RWPE1 (cell line): ENCODE measurements at places on chromosomes 5 and 9.

- DNase-seq, result no peak
Observed at GRCh38 chr5:95555553-95555952, 652 bp downstream of the ARSK start.

- DNase-seq, result no peak
Observed at GRCh38 chr9:129587487-129588262, 33.2 kb downstream of the C9orf50 start.

DNA sequence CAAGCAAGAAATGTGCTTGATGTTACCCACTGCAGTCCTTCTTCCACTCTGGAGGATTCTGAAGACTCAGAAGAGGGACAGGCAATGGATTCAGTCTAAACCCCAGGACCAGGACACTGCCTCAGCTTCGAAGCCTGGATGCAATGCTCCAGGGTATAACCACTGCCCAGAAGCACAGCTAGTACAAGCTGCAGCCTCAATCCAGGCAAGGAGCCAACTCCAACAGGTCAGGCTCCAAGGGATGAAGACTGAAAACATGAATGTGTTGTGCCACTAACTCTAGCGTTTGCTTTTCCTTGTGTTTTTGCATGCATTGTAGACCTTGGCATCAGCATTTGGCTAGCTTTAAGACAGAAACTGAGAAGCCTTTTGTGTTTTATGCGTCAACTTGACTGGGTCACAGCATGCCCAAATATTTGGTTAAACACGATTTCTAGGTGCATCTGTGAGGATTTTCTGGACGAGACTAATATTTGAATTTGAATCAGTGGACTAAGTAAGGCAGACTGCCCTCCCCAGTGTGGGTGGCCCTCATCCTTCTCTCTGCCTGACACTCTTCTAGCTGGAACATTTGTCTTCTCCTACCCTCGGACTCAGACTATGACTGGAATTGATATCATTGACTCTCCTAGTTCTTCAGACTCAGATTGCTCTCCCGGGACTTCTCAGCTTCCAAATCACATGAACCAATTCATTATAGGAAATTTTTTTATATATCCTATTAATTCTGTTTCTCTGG lies 20.5 kb upstream of the GPX3 start:
- no peak for DNase-seq

DNA sequence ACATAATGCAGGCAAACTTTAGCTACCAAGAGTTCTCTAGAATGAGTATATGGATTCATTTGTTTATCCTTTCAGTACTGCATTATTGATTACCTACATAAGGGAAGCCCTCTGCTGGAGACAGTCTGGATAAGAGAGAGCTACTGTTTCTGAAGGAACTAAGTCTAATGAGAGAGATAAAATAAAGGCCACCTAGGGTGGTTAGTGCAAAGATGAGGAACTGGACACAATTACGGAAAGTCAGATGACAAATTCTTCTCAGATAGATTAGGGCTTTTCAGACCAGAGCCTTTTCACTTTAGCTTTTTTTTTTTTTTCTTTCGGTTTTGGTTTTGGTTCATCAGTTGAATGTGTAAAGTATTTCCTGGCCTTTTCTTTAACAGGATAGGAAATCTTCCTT lies 31.3 kb downstream of the ISOC1 start:
- DNase-seq, result no peak

DNA sequence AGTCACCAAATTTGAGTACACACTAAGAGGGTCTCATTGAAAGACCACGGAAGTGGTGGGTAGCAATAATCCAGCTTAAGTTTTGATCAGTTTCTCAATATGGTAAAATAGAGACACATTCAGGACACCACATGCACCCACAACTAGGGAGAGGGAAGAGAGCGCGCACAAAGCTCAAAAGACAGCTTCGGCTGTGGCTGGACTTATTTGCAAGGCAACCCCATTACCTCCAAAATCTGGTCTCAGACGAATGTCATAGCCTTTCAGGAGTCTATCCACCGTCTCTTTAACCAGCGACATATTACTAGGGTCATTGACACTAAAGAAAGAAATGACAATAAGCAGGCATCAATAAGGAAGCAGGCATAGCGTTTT lies 443 bp downstream of the GABRB2 start:
- no peak for DNase-seq

GRCh38 chr5:152861231-152861630 lies 456.2 kb upstream of the NMUR2 start:
- no peak for DNase-seq

GRCh38 chr5:139676951-139677735 lies 29.0 kb downstream of the CXXC5 start:
- DNase-seq, result no peak

DNA sequence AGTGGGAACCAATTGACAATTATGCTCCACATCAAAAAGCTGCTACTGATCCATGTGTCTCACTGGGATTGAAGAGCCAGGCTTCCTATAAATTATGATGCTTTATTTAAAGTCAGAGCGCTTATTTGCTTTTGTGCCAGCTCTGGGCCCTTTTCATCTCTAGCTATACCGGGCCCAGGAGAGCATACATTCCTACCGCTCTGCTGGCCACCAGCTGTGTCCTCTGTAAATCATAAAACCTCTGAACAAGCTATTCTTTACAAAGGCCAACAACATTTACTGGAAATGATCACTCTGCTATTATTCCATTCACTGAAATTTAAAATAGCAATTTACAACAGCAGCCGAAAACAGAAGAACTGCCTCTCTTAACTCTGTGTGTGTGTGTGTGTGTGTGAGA lies 86.6 kb downstream of the ZNF608 start:
- DNase-seq, result no peak

- no peak for DNase-seq
Observed at GRCh38 chr5:113270086-113270485, 164.7 kb downstream of the TSSK1B start.

- no peak for DNase-seq
Observed at GRCh38 chr5:159021901-159022556, 77.7 kb downstream of the EBF1 start.

DNA sequence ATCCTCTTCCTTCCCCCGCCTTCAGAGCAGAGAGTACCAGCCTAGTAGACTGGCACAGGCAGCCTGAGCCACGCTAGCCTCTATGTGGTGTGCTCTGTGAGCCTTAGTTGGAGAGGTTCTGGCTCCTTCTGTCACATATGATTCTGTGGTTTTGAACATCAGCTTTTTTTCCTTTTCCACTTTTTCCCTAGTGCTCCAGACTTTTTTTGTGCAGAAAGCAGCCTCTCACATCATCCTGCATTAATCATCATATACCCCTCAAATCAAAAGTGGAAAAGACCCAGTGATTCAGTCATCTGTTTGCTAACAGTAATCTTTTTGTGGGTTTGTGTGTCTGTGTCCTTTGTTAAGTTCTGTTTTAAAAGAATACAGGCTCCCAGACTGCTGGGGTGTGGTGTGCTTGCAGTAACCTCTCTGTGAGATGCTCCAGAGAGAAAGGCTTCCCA lies 663.9 kb upstream of the RGMB start:
- DNase-seq, result peak; percentile 38

DNA sequence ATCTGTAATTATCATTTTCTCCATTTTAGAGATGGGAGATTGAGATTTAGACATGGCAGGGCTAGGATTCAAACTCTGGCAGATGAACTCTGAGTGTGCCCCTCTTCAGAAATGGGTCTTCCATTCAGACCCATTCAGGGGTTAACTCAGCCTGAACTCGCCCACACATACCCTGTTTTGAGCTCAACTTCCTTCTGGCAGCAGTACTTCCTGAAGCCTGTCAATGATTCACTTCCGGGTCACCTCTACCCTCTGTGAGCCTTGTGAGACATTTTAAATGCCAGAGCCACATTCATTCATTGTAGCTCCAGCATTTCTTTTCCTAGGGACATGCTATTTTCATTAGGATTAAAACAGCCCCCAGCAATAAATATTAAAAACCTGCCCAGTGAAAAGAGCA lies 209.3 kb upstream of the SLC24A2 start:
- DNase-seq, result no peak

DNA sequence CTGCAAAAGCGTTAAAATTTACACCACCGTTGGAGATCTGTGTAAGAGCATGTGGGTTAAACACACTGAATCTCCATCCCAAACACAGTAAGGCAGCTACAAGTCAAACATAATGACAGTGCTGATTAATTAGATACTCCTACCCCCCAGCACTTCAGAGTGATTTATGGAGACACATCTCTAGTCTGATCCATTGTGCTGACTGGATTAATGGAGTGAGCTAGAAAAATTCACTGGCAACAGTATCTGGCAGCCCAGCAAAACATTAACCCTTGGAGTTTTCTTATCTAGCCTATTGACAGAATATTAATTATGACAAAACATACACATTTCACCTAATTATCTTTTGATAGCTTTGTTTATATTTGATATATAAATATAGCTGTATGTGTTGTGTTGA lies 188.6 kb upstream of the ISL1 start:
- no peak for DNase-seq

- no peak for DNase-seq
Observed at GRCh38 chr9:5843794-5844471, 11.0 kb upstream of the ERMP1 start.

DNA sequence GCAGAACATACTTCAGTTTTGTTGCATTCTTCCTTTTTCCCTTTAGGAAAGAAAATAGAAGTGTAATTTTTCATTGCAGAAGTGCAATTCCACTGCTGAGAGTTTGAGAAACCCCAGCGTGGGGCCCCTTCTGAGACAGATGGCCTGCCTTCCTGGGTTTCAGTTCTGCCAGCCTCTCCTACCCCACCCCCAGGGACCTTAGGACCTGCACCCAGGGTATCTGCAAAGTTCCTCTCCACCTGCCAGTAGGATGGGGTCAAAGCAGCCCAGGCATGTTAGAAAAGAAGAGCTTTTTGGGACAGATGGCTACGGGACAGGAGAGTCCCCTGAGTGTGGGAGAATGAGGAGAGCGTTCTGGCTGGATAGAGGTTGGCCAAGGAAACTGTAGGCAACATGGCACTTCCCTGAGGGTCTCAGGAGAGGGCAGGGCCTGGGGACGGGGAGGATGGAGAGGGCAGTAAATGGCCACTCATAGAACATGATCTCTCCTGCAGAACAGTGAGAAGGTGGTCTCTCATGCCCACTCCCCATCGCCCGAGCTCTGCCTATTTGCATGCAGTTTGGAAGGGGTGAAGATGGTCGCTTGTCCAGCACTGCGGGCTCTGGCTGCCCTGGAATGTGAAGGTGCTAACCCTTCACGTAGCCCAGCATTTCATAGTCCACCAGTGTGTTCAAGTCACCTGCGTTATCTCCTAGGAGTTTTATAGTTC lies at the start of gene TIFAB:
Gene TIFAB (minus strand): TSS at position 31 of the 710 bp plus-strand sequence. CDS start 2,412 bp downstream, outside the sequence.
- no peak for DNase-seq

- DNase-seq, result no peak
Observed at GRCh38 chr9:132551556-132551955, 30.9 kb upstream of the BARHL1 start.

GRCh38 chr9:136741883-136742571 lies 713 bp downstream of the LCN10 start:
- DNase-seq, result no peak

DNA sequence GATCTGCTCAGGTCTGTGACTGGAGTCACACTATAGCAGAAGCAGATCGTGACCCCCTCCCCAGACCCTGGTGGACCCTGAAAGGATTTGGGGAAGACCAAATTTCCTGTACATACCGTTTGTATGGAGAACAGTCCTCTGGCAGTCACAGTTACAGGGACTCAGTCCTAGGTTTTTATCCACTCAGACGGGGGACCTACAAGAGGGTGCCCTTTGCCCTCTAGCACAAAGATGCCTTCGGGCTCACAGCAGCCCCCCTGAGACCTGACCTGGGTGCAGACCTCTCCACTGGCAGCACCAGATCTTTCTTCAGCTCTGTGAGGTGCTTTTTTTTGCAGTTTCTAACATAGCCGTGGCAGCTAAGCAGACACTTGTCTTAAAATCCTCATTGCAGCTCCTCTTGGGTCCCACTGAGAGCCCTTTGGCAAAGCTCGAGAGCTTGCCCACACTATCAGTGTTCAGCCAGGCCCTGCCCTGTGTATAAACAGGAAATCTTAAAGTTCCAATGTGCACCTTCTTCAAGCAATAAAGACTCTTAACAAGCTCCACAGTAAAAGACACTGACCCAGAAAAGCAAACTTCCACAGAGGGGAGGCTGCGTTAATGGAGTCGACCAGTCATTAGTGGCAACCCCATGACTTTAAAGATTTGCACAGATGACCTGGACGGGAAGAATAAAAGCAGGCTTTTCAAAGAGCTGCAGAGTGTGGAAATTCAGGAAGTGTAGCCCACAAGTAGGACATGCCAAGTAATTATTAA lies 71.8 kb upstream of the LHFPL2 start:
- no peak for DNase-seq

- DNase-seq, result no peak
Observed at GRCh38 chr5:53543401-53543800, 17.0 kb upstream of the NDUFS4 start.

DNA sequence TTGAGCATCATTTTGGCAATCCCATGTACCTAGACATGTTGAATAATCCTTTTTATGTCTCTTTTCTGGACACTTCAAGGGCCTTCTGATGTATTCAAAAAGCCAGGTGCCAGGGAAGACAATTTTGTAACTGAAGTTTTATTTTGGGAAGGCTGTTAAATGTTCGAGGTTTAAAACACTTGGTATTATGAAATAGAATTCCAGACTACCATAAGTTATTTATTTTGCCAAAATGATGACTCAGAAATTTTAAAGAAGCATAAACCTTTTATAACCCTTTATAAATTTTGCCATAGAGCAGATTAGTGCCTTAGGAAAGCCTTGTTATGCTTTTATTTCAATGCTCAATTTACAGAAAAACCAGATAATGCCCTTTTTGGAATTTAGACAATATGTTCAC lies 30.3 kb upstream of the UHRF2 start:
- no peak for DNase-seq

- DNase-seq, result no peak
Observed at GRCh38 chr5:89471541-89471940, 588.6 kb upstream of the MEF2C start.

DNA sequence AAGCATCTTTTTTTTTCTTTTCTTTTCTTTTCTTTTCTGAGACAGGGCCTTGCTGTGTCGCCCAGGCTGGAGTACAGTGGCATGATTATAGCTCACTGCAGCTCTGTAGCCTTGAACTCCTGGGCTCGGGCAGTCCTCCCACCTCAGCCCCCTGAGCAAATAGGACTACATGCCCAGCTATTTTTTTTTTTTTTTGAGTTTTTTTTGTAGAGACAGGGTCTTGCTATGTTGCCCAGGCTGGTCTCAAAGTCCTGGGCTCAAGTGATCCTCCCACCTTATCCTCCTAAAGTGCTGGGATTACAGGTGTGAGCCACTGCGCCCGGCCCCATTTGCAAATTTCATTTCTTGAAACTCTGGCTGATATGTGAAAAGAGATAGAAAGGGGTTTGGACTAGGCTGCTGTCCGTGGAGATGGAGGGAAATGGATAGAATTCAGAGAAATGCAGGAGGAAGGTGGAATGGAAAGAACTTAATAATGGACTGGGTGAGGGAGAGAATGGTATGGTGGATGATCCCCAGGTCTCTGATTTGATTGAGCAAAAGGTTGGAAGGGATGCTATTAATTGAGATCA lies 32.9 kb downstream of the TNFAIP8 start:
- no peak for DNase-seq

- no peak for DNase-seq
Observed at GRCh38 chr5:172178301-172178987, 9.6 kb downstream of the STK10 start.

DNA sequence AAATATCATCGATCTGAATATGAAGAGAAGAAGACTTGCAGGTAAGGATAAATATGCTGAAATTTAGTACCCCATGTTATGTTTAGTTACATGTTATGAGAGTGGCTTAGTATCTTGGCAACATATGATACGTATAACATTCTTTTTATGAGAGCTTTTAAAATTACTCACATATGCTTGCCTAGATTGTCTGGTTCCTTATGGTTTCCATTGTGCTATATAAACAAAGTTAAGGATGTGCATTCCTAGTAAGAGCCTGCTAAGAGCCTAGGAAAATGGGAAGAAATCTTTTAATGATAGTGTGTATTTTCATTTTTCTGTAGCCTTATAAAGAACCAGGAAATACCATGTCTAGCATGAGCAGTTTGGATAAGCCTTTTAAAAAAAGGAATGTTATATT lies 112.0 kb upstream of the KCNN2 start:
- DNase-seq, result no peak
